Amniotic epithelial cell (primary cell): ENCODE measurements at places on chromosomes 13 and 19.

DNA sequence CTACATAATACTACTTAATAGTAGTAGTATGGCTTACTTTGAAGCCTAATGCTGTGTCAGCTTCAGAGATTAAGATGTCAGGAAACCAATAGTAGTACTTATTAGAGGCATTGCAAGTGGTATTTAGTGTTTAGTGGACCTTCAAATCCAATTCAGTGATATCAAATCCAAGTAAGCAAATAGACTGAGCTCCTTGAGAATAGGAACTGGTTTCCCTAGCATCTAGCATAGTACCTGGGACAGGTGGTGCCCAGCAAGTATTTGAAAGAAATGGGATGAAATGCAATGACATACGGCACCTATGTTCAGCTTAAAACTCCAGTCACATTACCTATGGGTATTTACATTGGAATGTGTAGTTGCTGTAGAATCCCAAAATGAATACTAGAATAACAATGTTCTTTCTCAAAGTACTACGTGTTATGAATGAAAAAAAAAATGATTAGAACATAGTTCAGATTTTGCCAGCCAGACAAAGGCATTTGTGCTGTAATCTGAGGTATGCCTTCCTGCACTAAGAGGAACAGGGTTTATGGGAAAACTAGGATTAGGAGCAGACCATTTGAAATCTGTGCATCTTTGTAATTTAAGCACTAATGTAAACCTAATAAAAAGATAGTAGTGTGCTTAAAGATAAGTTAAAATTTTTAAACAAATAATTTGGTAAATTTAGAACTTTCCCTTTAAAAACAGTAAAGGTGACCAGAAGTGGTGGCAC lies 17.1 kb downstream of the LSM14A start:
- no peak for DNase-seq

DNA sequence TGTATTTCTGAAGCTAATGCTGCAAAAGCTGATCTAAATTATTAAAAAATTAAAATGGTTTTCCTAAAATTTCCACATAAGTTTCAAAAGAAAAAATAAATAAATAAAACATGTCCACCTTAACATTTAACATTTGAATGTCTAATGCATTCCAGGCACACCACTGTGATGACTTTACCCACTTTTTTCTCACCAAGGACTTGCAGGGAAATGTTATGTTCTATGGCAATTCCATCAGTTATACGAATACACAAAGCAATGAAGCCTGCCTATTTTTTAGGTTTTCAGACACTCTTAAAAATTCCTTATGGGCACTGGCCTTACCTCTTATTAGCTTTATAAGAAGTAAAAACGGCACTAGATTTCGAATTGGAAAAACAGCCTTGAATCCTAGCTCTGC lies 10.2 kb downstream of the TSC22D1 start:
- peak; percentile 17 for DNase-seq

GRCh38 chr13:64066711-64067110 lies 2651.1 kb upstream of the PCDH20 start:
- no peak for DNase-seq

DNA sequence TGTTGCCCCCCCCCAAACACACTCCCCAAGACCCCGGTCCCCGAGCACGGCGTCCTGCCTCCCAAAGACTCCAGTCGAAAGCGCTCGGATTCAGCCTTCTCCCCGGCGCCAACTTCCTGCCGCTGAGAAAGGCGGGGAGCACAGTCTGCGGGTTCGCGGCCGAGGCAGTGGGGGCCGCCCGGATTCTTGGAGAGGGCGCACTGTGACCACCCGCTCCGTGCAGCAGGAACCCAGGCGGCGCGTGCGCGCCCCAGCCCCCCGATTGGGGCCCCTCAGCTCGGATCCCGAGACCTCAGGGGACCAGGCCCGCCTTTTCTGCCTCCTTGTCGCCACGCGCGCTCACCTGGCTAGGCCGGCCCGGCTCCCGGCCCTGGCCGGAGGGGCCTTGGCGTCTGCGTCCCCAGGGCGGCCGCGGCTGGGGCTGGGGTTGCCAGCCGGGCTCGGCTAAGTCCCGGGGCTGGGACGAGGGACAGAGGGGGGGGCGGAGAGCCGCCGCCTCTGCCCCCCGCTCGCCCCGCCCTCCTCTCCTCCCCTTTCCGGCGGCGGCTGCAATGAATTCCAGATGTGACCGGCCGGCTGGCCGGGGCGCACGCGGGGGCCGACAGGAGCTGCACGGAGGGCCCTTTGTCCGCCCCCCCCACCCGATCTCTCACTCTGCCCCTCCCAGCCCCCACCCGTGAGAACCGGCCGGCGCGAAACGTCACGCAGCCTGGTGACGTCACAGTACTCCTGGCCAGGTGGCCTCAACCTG lies at the start of gene S1PR2:
TSS of gene S1PR2 (minus strand) at position 471 of the 751 bp plus-strand sequence. CDS start 6,426 bp downstream, outside the sequence.
- peak; percentile 21 for DNase-seq

GRCh38 chr19:55258476-55258827 lies 365 bp downstream of the PPP6R1 start:
- no peak for DNase-seq

- peak; percentile 86 for DNase-seq
Observed at GRCh38 chr13:110561344-110562035, at the start of gene RAB20. TSS of gene RAB20 (minus strand) at chr13:110561722. CDS start at chr13:110561519, 203 bp downstream.

- no peak for DNase-seq
Observed at GRCh38 chr19:29171525-29171924, 41.4 kb downstream of the UQCRFS1 start.

- DNase-seq: peak; percentile 42
Observed at GRCh38 chr19:48608798-48609263, 2.3 kb downstream of the SPACA4 start.

- DNase-seq: no peak
Observed at GRCh38 chr19:4304538-4305256, at the start of gene FSD1. TSS of gene FSD1 (plus strand) at chr19:4304598. CDS start at chr19:4304747, 149 bp downstream.

DNA sequence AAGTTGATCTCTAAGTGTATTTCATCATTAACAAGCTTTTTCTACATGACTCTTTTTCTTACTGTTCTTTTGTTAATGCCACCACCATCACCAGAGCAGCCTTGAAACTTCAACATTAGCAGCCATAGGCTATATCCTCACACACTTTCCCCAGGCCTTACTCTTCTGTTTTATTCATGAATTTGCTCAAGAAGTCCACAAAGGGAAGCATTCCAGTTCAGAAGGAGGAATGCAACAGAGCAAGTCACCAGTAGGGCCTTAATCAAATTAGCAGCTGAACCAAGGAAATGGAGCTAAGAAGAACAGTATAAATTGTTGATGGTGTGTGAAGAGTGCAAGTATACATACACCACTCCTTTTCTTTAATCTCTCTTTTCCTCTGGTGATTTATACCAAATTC lies 223.1 kb downstream of the NBEA start:
- no peak for DNase-seq

GRCh38 chr13:74839656-74840055 lies 642.3 kb downstream of the TBC1D4 start:
- DNase-seq: peak; percentile 17

DNA sequence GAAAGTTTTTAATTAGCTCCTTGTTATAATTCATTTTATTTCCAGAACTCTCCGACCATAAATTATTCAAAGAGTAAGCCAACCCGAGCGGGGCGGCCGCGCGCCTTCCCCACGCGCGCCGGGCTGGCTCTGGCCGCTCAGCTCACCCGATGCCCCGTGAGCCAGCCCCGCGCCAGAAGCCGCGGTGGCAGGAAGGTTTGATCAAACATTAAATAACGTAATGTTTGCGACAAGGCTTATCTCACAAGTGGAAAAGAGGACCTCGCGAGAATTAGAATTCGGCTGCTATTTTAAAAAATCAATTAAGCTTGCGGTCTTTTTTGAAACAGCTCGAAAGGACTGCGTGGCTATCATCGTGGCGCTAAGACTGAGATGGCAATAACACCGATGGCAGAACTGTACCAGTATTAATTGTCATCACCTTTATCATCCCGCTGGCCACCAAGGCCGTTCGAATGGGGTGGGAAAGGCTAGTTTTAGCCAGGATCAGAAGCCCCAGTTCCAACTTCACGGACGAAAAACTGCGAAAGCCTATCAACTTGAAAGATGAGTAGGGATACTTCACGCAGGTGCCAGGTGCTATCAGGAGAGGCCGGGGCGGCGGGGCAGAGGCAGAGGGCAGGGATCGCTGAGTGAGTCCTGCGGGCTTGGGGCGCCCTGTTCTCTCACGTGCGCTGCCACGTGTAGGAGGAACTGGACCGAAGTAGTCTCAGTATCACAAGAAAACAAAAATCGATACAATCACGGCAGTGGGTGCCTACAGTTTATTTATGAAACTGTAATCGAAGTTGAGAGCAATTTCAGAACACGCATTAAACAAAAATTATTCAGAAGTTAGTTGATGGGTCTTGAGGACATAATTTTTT lies 6.4 kb downstream of the POU4F1 start:
- no peak for DNase-seq

DNA sequence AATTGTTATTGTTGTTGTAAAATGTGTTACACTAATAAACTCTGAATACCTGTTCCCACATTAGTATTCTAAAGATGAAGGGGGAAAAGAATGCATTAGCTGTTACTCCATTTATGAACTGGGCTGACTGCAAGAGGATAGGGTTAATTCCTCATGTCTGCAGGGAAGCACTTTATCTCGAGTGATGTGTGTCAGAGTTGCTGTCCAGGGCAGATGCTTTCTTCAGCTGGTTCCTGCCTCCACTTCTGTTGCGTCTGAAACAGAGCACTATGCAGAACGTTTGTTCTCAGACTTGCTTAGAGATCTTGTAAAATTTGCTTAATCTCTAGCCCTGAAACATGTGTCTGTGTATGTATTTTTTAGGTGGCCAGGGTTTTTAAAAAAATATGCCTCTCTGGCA lies 318.8 kb downstream of the SPRY2 start:
- peak; percentile 39 for DNase-seq

DNA sequence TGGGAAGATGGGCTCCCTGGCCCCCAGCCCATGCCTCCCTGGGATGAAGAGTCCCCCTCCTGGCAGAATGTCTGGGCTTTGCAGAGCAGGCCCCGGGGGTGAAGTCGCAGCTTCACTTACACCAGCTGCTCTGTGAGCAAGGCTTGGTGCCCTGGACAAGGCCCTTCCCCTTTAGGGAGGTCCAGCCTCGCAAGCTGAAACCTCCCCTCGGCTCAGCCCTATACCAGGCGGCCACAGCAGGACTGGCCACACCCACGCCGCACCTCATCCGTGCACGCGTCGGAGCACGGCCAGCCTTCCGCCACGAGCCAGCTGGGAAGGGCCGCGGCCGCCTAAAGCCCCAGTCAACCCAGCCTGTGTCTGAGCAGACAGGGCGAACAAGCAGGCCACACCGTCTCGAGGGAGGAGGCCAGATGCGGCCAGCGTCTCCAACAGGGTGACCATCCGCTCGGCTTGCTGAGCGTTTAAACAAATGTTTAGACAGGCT lies 83.2 kb upstream of the MCF2L start:
- peak; percentile 87 for DNase-seq

DNA sequence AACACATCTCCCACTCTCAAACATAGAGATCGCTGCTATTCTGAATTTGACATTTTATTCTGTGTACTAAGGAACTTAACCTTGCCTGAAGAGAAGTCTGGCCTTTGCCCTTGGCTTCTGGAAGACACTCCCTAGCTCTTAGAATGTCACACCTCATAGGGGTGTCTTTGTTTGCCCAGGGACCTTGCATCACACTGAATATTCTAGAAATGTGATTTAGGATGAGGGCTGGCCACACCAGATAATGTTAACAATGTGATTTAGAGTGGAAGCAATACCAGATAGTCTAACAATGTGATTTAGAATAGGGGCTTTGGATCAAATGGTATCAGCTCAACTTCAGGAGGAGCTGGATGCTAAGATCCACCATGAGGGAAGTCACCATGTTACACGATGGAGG lies 6.6 kb downstream of the SIGLECL1 start:
- DNase-seq: no peak

DNA sequence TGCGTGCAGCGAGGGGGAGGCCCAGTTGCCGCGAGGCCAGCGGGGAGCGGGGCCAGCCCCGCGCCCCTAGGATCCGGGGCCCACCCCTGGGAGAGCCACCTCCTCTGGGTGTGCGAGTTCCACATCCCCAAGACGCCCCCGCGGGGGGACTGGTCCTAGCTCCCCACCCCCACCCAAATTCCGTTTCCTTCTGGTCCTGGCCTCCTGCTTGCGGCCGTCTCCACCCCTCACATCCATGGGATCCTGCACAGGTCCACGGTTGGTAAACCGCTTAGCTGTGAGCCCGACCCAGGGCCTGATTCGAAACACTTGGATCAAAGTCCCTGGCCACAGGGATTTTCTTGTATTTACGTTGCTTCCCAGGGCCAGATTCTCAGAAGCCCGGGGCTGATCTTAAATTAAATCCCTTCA lies 324 bp upstream of the FBXO17 start:
- peak; percentile 55 for DNase-seq

DNA sequence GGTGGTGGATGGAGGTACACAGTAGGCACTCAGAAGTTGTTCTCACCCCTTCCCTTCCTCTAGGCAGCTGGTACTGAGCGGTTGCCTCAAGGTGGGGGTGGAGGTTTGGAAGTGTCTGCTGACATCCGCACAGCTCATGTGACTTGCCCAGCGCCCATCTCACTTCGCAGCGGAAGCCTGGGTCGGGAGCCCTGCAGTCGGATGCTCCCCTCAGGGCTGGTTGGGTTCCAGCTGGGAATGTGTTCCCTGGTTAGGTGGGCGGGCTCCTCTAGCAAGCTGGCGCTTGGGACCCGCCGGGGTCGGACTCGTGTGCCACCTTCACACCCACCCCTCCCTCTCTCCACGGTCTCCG lies 10.2 kb downstream of the PPP1R37 start:
- no peak for DNase-seq

DNA sequence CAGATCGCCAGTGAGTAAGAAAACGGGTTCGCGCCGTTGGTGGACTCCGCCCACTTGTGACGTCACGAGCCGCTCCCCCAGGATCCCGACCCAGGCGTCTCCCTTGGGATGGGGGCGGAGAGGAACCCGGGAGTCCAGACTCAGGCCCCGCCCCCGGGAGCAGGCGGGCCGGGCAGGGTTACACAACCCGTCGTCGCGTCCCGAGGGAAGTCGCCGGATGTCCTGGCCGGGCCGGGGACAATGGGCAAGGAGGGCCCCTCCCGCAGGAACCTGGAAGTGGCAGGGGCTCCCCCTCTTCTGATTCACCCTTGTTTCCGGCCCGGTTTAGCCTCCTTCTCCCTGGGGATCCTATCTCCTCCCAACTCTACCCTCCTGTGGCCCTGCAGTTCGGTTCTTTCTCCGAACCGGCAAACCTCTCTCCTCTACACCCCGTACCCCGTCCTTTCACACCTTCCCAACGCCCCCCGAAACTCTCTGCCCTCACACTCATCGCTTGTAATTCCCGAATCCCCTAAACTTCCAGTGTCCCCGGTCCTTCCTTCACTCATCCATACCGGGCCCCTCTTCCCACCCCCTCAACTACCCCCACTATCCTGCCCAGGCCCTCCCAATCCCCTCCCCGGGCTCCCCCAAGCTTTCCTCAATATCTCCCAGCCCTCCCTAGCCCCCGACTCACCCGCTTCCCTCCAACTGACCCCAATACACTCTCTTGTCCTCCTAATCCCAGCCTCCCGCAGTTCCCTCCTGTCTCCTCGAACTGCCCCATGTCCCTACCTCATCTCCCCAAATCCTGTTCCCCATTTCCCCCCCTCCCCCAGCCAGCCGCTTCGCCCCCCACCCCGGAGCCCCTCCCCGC lies 20.0 kb upstream of the ERCC1 start:
- peak; percentile 79 for DNase-seq

GRCh38 chr19:44303320-44303719 lies 1.5 kb downstream of the ZNF235 start:
- DNase-seq: no peak
